ENCODE measurements at places on chromosomes 7 and 10. TPM values are rescaled to one million over a fixed set of nuclear protein-coding genes. Genes with fewer than 3 reads are reported as not detected.

DNA sequence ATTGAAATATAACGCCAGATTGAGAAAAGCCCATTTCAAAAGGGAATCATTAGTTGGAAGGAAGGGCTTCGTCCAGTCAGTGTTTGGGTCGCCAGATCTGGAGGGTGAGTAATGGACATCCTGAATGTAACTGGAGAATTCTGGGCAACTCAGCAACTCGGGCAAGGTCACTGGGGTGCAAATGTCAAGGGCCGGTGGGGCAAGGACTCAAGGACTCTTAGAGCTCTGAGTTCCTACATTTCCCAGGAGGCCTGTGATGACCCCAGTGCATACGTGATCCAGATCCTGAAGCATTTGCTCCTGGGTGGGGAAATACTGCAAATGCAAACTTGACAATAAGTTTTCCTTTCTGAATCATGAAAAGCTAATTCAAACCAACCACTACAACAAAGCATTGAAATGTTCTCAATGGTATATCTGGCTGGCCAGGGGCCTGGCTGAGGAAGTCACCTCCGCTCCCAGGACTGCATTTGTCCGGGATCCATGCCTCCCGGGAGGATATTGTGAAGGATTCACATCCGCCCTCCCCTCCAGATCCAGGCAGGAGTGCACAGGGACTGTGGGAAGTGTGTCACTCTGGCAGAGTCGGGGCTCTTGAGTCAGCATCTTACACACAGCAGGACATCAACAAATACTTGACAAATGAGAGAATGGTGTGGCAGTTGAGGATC is 164.0 kb downstream of the FANK1 start:
- no peak for DNase-seq

DNA sequence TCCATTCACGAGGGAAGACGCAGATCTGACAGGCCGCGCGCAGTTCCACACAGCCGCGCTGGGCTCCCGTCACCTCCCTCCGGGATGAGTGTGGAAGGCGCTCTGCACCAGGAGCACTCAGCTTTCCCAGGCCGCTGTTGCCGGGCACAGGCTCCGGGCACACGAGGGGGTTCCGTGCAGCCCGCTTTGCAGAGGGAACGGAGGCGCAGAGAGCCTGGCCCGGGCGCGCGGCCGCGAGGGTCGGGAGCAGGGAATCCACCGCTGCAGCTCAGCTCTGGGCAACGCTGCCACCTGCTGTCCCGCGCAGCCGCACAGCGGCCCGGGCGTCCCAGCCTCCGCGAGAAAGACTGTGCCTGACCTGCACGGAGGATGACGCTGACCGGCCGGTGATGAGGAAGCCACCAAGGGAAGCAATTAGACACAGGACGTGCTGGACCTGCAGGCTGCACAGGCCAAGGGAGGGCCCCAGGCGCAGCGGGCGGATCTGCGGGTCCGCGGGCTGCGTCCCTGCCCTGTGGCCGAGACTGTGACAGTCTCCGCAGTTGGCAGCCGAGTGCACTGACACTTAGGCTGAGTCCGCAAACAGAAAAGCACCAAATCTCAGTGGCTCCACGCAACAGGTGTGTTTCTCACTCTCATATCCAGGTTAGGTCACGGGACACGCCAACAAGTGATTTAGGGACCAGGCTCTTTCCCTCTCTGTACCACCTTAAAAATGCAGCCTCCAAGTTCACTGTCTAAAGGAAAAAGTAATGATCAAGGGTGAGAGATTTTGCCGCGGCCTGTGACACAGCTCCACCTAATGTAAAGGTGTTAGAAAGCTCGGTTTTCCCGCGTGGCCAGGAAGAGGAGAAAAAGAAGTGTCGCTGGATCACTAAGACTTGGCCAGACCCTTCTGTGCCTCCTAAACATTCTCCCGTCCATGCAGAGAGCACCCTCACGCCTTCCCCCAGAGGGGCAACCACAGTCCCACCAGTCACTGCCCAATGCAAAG is 94.5 kb downstream of the SEC61G start:
- DNase-seq: peak; percentile 87

DNA sequence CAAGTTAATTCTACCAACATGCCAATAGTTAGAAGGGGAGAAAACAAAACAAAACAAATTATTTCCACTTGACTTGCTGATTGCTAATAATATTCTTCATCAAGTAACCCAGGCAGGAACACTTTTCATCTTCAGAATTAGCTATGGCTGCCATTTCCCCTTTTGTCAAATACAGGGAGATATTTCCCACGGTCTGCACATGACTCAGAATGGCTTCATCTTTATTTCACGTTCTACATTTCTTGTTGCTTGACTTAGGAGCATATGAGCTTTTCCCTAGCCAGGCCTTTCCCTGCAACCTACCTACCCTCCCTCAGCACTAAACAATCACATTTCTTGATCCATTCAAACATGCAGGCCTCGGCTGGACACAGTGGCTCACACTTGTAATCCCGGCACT is 6.5 kb downstream of the CPVL start:
- DNase-seq: no peak

MALSU1 gene
- total RNA-seq: 112 TPM

DNA sequence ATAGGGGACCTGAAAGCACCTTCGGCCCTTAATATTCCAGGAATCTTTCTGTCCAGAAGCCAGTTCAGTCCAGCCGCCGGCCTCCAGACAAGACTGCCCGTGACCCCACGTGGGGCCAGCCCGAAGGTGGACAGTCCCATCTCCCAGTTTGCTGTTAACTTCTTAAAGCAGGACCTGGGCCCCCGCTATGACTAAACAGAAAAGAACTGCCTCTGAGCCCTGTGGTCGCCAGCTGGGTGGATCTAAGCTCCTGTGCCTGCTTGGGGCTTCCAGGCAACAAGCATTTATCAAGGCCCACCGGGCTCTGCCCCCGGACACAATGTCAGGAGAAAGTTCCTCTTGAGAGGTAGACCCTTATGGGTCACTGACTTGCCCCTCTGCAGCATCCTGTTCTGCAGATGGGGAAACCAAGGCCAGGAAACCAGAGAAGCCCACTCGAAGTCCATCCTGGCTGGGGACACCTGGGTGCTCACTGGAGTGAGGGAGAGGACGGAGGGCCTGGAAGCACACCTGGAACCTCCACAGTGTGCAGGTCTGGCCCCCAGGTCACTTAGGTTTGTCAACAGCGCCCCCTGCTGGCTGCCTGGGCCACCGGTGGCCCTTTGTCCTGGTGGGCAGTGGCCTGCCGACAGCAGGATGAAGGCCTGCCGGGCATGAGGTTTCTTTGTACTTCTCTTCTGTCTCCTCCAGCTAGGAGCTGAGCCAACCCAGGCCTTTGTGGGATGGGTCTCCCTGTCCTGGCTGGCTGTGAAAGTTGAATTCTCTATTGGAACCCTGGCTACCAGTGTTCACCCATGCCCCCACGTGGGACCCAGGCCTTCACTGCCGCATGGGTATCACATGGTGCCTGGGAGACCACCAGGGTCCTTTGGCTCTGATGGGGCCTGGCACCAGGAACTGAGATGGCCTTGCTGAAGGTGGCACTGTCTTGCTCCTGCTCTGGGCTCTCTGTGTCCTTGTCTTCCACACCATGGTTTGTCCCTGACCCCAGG is 128.0 kb downstream of the ZMIZ1 start:
- peak; percentile 88 for DNase-seq
